Smooth muscle cell of bladder (primary cell): ENCODE measurements at places on chromosomes 6 and 20. TPM values are rescaled to one million over a fixed set of nuclear protein-coding genes. Genes with fewer than 3 reads are reported as not detected.

Gene IMPG1
- total RNA-seq = not detected in 2 replicates

Gene GMPR
- 9.7 and 17.0 TPM in 2 replicates for total RNA-seq

Gene ATAT1
- 2.0 and 2.8 TPM in 2 replicates for total RNA-seq

Gene CEP85L
- 12.7 and 18.1 TPM in 2 replicates for total RNA-seq

Gene PERP
- 20.8 and 32.4 TPM in 2 replicates for total RNA-seq

Gene BCLAF1
- 85.0 and 90.2 TPM in 2 replicates for total RNA-seq

Gene DSN1
- 5.5 and 6.4 TPM in 2 replicates for total RNA-seq

Gene NEU1
- total RNA-seq = 88.7 and 119 TPM in 2 replicates

Gene CHRNA4
- not detected in 2 replicates for total RNA-seq

Gene RTN4IP1
- total RNA-seq = 4.1 and 5.6 TPM in 2 replicates
